ENCODE measurements at places on chromosomes 1 and 21. TPM values are rescaled to one million over a fixed set of nuclear protein-coding genes. Genes with fewer than 3 reads are reported as not detected.
A peak's percentile ranks its signal among the peaks of the same experiment; 100 is the strongest.

Gene SPTA1
- total RNA-seq: not detected

Gene PDPN
- not detected for total RNA-seq

Gene LRRC53
- total RNA-seq: not detected

Gene CTNNBIP1
- total RNA-seq: 18.2 TPM

Gene CNKSR1
- total RNA-seq: 1.4 TPM

Gene LINGO4
- 0.32 TPM for total RNA-seq

Gene SPATA1
- total RNA-seq: 3.4 TPM

Gene GUCA2A
- not detected for total RNA-seq

Gene PTPRC
- 619 TPM for total RNA-seq

Gene LCE2A
- not detected for total RNA-seq

Gene CACNA1S
- total RNA-seq: not detected

Gene PADI3
- not detected for total RNA-seq

GRCh38 chr1:239730378-239730777 is 344.0 kb downstream of the CHRM3 start:
- H3K36me3 ChIP-seq: peaks cover 9% of the 10 kb centered on the region
- H3K4me1 ChIP-seq: no peaks in the 10 kb centered on the region
- no peaks in the 10 kb centered on the region for H3K27me3 ChIP-seq
- H3K27ac ChIP-seq: no peak overlapping the region

- DNase-seq: no peak
- H3K4me1 ChIP-seq: no peaks in the 10 kb centered on the region
- no peak overlapping the region for H3K27ac ChIP-seq
- no peaks in the 10 kb centered on the region for H3K36me3 ChIP-seq
- H3K4me3 ChIP-seq: no peak overlapping the region
Observed at GRCh38 chr1:15056515-15057285, 96.8 kb upstream of the TMEM51 start.

DNA sequence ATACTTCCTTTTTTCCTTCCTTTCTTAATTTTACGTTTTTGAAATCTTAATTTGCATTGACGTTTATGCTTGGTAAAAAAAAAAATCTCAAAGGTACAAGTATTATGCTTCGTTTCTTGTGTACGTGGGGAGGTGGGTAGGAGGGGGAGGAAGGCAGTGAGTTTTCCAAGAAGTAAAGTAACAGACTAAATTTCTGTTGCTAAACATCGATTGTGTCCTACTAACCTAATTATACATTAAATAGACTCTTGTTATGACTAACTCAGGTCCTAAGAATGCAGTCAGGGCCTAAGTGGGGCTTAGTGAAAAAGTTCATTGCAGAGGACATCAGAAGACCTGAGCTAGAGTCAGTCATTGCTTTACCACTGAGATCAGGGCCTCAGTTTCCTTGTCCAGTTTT is 17.5 kb downstream of the NEK7 start:
- peaks cover 86% of the 10 kb centered on the region for H3K4me1 ChIP-seq
- H3K36me3 ChIP-seq: peaks cover 8% of the 10 kb centered on the region
- no peak for DNase-seq

GRCh38 chr1:112386024-112386723 is 9.8 kb upstream of the CTTNBP2NL start:
- peaks cover 6% of the 10 kb centered on the region for H3K4me1 ChIP-seq
- peaks cover 29% of the 10 kb centered on the region for H3K27me3 ChIP-seq
- H3K27ac ChIP-seq: no peak overlapping the region
- DNase-seq: no peak
- H3K36me3 ChIP-seq: no peaks in the 10 kb centered on the region

- no peaks in the 10 kb centered on the region for H3K36me3 ChIP-seq
- no peaks in the 10 kb centered on the region for H3K4me1 ChIP-seq
- no peak overlapping the region for H3K27ac ChIP-seq
- H3K27me3 ChIP-seq: peaks cover 12% of the 10 kb centered on the region
Observed at GRCh38 chr1:90800012-90800717, 83.1 kb upstream of the BARHL2 start.

DNA sequence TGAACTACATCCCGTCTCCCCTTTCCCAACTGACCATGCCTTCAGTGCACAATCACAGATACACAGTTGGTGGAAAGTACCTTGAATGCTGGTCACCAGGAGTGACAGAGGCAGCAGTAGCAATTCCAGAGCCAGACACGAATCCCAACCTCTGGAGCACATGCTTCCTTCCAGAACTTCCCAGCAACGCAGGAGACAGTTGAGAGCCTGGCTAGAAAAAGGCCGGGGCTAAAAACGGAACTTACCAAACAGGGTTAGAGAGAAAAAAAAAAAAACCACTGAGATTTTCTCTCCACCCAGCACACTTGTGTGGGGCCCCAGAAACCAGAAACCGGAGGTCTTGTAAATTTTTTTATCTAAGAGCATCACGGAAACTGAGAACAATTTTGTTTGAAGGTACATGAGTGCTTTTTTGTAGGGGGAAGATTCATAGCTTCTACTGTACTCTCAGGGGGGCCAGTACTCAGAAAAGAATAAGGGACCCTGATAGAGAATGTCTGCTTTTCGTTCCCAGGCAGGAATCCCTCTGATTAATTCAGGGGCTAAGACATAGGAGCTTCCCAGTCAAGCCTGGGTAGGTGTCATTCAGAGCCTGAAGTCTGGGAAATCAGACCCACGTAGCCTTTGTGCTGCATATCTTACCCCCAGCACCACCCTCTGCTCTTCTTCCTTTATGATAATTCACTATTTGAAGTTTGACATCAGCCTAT is at the start of gene CD48:
Gene CD48, minus strand, starts transcription at position 221 of the 710 bp plus-strand sequence. Its CDS starts 59 bp downstream, at position 162.
- peaks cover 39% of the 10 kb centered on the region for H3K4me1 ChIP-seq
- DNase-seq: peak; percentile 79
- no peaks in the 10 kb centered on the region for H3K36me3 ChIP-seq
- no peak within 1 kb of the TSS for H3K27ac ChIP-seq
- no peaks in the 10 kb centered on the region for H3K27me3 ChIP-seq
- no peak within 1 kb of the TSS for H3K4me3 ChIP-seq

GRCh38 chr1:228104526-228105269 is 1.6 kb upstream of the C1orf35 start:
- peaks cover 50% of the 10 kb centered on the region for H3K4me1 ChIP-seq
- no peaks in the 10 kb centered on the region for H3K27me3 ChIP-seq
- peak overlapping the region; percentile 80 for H3K4me3 ChIP-seq
- H3K36me3 ChIP-seq: peaks cover 28% of the 10 kb centered on the region
- DNase-seq: no peak

- H3K4me1 ChIP-seq: peaks cover 7% of the 10 kb centered on the region
- no peak overlapping the region for H3K4me3 ChIP-seq
- peaks cover 27% of the 10 kb centered on the region for H3K27me3 ChIP-seq
- H3K36me3 ChIP-seq: no peaks in the 10 kb centered on the region
- no peak overlapping the region for H3K27ac ChIP-seq
Observed at GRCh38 chr1:236608930-236609726, 4.8 kb upstream of the HEATR1 start.

GRCh38 chr21:28069450-28069923 is 923.2 kb downstream of the LTN1 start:
- H3K36me3 ChIP-seq: no peaks in the 10 kb centered on the region
- no peak for DNase-seq
- H3K27ac ChIP-seq: no peak overlapping the region
- peaks cover 2% of the 10 kb centered on the region for H3K4me1 ChIP-seq
- H3K27me3 ChIP-seq: no peaks in the 10 kb centered on the region

GRCh38 chr21:33314111-33314510 is 10.7 kb upstream of the IFNAR1 start:
- no peak overlapping the region for H3K4me3 ChIP-seq
- H3K4me1 ChIP-seq: peaks cover under 1% of the 10 kb centered on the region
- DNase-seq: no peak

GRCh38 chr1:240691909-240692705 is 80.2 kb upstream of the GREM2 start:
- H3K27me3 ChIP-seq: no peaks in the 10 kb centered on the region
- H3K27ac ChIP-seq: no peak overlapping the region
- no peaks in the 10 kb centered on the region for H3K36me3 ChIP-seq
- no peak overlapping the region for H3K4me3 ChIP-seq
- no peak for DNase-seq

DNA sequence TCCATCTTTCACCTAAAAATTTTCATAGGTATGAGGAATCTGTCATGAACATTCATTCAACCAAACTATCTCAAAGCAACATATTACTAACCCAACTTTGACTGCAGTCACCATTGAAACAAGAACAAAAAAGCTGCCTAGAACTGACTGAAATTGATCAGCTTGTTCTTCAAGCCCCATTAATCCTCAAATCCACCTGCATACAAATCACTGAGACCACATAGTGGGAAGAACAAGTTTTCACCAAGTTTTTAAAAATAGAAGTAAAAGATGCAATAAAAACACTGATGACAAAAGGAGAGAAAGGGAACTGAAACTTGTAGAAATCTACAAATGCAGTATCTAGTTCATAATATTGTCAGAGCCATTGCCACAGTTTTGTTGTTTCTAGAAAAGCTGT is 6.1 kb downstream of the SORT1 start:
- no peak overlapping the region for H3K4me3 ChIP-seq
- no peak overlapping the region for H3K27ac ChIP-seq

- H3K27ac ChIP-seq: no peak overlapping the region
- H3K4me3 ChIP-seq: no peak overlapping the region
- DNase-seq: no peak
- no peaks in the 10 kb centered on the region for H3K27me3 ChIP-seq
Observed at GRCh38 chr1:235741294-235741693, 91.7 kb upstream of the GNG4 start.

GRCh38 chr1:22749919-22750684 is 39.5 kb downstream of the EPHB2 start:
- no peak for DNase-seq
- H3K36me3 ChIP-seq: no peaks in the 10 kb centered on the region
- H3K4me1 ChIP-seq: peaks cover 5% of the 10 kb centered on the region
- H3K27ac ChIP-seq: no peak overlapping the region
- no peak overlapping the region for H3K4me3 ChIP-seq

All from activated CD8-positive, alpha-beta T cell treated with anti-CD3 and anti-CD28 coated beads, Interleukin-2, amount 10 ng/mL, durations not matched to agents 7 days and 5 days (primary cell).